ENCODE measurements at places on chromosomes 16 and 17. TPM values are rescaled to one million over a fixed set of nuclear protein-coding genes. Genes with fewer than 3 reads are reported as not detected.

MAF gene
- 79.4 TPM for total RNA-seq

DNA sequence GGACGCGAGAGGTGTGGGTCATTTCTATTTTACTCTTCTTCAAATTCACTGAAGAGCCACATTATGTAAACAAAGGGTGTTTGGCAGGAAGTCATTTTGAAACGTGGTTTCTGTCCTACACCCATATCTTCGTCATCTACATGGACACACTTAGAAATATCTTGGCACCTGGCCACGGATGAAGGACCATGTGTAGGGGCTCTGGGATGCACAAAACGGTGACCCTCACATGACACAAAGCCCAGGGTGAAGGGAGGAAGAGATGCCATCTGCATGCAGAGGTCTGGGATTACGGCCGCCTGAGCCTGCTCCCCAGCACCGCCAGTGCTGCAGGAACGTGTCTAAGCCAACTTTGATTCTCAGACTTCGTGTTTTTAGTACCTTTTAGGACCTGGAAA, 130.2 kb upstream of the CHMP6 start:
- H3K27me3 ChIP-seq: no peaks in the 10 kb centered on the region
- peaks cover 11% of the 10 kb centered on the region for H3K4me1 ChIP-seq
- no peak for DNase-seq
- H3K36me3 ChIP-seq: peaks cover 14% of the 10 kb centered on the region

- DNase-seq: peak; percentile 68
- peaks cover 20% of the 10 kb centered on the region for H3K36me3 ChIP-seq
- H3K4me1 ChIP-seq: peaks cover 25% of the 10 kb centered on the region
- no peaks in the 10 kb centered on the region for H3K27me3 ChIP-seq
- no peak overlapping the region for H3K27ac ChIP-seq
Measured at GRCh38 chr17:74815550-74816370, 39.6 kb upstream of the NAT9 start.

DNA sequence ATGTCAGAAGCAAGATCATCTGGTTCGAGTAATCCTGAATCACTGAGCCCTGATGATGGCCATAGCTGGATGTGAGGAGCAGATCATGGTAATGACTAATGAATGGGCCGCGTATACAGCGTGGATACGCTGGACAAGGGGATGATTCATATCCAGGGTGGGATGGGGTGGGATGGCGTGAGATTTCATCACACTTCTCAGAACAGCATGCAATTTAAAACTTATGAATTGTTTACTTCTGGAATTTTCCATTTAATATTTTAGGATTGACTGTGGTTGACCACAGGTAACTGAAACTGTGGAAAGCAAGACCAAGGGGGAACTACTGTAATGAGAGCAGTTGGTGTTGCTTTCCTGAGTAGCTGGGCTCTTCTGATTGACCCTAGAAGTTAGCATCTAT, 225.5 kb downstream of the STX8 start:
- no peak overlapping the region for H3K27ac ChIP-seq
- no peak overlapping the region for H3K4me3 ChIP-seq
- H3K4me1 ChIP-seq: no peaks in the 10 kb centered on the region
- H3K36me3 ChIP-seq: no peaks in the 10 kb centered on the region

SPN gene
- total RNA-seq: 79.4 TPM

DNA sequence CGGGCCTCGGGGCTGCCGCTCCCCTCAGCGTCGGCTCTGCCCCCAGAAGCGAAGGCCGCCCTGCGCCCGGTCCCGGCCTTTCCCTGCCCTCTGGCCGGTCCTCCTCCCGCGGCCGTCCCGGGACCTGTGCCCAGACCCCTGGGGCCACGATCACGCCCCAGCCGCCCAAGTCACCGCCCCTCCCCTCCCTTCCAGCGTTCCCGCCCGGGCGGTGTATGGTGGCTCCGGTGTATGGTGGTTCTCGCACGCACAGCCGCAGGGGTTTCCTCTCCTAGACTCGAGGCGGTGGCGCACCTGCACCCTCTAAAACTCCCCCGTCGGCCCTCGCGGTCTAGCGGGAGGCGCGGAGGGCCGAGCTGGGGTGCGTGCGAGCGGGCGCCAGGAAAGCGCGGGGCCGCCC, 10.0 kb downstream of the TIGD7 start:
- no peaks in the 10 kb centered on the region for H3K27me3 ChIP-seq
- H3K4me3 ChIP-seq: no peak overlapping the region
- DNase-seq: no peak
- H3K4me1 ChIP-seq: no peaks in the 10 kb centered on the region
- H3K27ac ChIP-seq: no peak overlapping the region

PRR15L gene
- 74.6 TPM for total RNA-seq

DNA sequence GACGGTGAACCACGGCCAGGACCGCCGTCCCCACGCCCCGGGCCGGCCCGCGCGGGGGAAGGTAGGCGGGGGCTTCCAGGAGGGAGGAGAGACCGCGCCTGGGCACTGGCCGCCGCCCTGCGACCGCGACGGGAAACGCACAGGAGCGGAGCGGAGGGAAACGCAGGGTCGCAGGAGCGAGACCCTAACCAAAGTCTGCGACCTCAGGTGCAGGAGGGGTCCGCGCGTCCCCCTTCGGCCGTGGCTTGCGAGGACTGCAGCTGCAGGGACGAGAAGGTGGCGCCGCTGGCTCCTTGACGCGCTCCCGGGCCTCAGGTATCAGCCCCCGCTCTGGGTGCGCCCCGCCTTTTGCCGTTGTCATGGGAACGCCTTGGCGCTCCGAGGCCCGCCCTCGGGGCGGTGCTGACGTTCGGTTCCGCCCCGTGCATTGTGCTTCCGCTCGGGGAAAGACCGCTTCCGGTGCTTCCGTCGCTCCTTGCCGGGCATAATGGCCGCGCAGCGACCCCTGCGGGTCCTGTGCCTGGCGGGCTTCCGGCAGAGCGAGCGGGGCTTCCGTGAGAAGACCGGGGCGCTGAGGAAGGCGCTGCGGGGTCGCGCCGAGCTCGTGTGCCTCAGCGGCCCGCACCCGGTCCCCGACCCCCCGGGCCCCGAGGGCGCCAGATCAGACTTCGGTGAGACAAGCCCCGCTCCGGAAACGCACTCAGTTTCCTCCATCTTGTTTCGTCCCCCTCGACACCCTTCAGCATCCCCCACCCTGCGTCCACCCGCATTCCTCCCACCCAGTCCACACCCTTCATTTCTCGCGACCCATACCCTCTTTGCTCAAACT, at the start of gene OVCA2:
OVCA2 (plus strand) TSS at position 462 of the 829 bp plus-strand sequence; CDS start at position 488, 26 bp downstream.
- H3K4me3 ChIP-seq: peak within 1 kb of the TSS; percentile 90
- H3K27ac ChIP-seq: peak within 1 kb of the TSS; percentile 94
- H3K4me1 ChIP-seq: peaks cover 20% of the 10 kb centered on the region
- peak; percentile 98 for DNase-seq
- H3K36me3 ChIP-seq: peaks cover 26% of the 10 kb centered on the region

ATF7IP2 gene
- total RNA-seq: 10.4 TPM

TBC1D26 gene
- not detected for total RNA-seq

GRCh38 chr17:69729944-69730343, 315.4 kb downstream of the MAP2K6 start:
- no peak overlapping the region for H3K4me3 ChIP-seq
- no peak for DNase-seq
- no peak overlapping the region for H3K27ac ChIP-seq

DNA sequence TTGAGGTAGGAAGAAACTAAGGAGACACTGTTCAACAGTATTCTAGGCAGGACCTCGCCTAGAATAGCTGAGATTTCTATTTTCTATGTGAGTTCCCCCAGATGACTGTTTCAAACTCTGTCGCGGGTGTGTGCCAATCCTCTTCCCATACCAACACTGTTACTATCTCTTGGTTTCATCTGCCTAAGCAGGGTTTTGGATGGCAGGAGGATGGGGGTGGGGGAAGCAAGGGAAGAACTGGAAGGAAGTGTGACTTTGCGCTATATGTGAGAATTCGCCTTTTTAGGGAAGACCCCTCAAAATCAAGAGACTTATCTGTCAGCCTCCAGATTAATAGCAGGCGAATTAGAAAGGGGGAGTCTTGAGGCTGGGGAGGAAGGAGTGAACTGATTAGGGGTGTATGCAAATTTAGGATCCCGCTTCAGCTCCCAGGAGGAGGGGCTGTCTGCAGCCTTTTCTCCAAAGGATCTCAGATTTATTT, 521 bp upstream of the G6PC3 start:
- no peaks in the 10 kb centered on the region for H3K27me3 ChIP-seq
- peak overlapping the region; percentile 85 for H3K27ac ChIP-seq
- H3K4me1 ChIP-seq: peaks cover 49% of the 10 kb centered on the region
- no peak for DNase-seq

Measured in upper lobe of left lung (tissue), 6 donors.